ENCODE measurements at places on chromosomes 6 and 20. TPM values are rescaled to one million over a fixed set of nuclear protein-coding genes. Genes with fewer than 3 reads are reported as not detected.

- DNase-seq, result no peak
Measured at GRCh38 chr6:121086876-121087275, 247.4 kb downstream of the TBC1D32 start.

GRCh38 chr6:69673298-69673697, 123.5 kb downstream of the LMBRD1 start:
- no peak for DNase-seq

GRCh38 chr20:51166489-51166888, 143.6 kb upstream of the KCNG1 start:
- DNase-seq, result no peak

The MC3R gene
- not detected for total RNA-seq

DNA sequence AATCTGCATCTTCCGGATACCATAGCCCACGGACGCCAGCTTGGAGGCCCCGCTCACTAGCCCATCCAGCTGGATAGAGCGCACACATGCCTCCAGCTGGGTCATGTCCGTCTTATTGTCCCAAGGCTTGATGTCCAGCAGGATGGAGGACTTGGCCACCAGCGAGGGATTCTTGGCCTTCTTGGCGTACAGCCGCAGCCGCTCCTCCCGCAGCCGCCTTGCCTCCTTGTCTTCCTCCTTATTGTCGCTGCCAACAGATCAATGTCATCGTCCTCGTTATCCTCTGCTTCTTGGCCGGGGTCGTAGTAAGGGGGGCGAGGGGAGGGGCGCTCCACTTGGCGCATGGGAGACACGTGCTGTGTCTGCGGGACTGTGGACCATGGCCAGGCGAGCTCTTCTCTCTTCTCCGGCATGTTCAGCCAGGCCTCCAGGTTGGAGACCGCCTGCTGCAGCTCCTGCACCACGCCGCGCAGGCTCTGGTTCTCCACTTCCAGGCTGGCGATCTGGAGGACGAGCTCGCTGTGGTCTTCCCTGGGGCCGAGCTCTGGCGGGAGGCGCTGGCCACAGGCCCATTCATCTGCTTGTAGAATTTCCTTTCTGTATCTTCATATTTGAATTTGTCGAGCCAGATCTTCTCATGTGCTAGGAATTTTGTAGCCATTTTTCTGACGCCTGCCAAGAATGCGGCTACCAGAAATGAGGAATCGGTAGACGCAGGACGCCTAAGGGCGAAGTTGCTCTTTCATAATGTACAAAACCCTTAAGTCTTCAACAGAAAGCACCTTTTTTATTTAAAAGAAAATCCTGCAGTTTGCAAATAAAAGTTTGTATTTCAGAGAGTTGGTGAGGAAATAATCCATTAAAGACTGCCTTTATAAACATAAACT, 60.1 kb upstream of the PTPRK start:
- DNase-seq, result peak; percentile 64

The WFDC10B gene
- total RNA-seq, result 1.2 TPM

DNA sequence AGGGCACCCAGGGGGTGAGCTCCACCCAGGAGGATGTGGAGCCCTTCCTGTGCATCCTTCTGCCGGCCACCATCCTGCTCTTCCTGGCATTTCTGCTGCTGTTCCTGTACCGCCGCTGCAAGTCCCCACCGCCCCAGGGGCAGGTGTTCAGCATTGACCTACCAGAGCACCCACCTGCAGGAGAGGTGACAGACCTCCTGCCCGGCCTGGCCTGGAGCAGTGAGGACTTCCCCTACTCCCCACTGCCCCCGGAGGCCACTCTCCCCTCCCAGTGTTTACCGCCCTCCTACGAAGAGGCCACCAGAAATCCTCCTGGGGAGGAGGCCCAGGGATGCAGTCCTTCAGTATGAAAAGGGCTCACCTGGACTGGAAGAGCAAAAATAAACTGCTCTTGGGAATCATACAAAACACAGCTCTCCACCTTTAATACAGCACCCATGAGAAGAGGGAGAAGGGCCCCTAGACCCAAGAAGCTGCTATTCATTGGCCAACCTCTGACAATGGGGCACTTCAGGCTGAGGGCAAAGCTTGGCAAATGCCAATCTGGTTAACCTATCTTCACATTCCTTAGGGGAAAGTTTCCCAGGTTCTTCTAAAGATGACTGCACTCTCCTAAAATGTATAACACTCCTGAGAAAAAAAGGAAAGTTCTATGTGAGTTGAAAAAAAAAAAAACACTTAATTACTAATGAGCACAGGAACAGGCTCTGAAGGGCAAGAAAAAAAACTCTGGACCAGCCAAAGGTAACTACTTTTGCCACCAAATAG, 5.0 kb downstream of the SMIM28 start:
- DNase-seq, result peak; percentile 74

Data from left lung (tissue), 14 donors.